ENCODE measurements at places on chromosomes 12 and 14. TPM values are rescaled to one million over a fixed set of nuclear protein-coding genes. Genes with fewer than 3 reads are reported as not detected.
A peak's percentile ranks its signal among the peaks of the same experiment; 100 is the strongest.

DNA sequence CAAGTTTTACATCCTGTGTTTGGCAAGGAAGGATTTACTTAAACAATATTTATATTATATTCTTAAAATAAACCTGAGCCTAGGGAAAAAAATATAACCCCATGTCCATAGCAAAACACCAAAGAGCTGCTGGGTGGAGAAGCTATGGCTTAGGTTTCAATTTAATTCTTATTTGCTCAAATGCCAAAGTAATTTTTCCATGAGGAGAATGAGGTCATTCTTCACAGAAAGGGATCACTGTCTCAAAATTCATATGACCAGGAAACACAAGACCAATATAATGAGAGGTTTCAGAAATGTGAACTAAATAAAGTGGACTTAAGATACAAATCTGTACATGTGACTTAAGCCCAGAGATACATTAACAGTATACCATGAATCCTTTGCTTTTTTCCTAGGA lies 195.0 kb downstream of the PHLDA1 start:
- no peak for DNase-seq

Gene RPS6KL1
- 9.7 TPM for total RNA-seq

GRCh38 chr14:81990312-81990761 lies 456.7 kb upstream of the SEL1L start:
- no peak for DNase-seq

Gene KRT83
- not detected for total RNA-seq

DNA sequence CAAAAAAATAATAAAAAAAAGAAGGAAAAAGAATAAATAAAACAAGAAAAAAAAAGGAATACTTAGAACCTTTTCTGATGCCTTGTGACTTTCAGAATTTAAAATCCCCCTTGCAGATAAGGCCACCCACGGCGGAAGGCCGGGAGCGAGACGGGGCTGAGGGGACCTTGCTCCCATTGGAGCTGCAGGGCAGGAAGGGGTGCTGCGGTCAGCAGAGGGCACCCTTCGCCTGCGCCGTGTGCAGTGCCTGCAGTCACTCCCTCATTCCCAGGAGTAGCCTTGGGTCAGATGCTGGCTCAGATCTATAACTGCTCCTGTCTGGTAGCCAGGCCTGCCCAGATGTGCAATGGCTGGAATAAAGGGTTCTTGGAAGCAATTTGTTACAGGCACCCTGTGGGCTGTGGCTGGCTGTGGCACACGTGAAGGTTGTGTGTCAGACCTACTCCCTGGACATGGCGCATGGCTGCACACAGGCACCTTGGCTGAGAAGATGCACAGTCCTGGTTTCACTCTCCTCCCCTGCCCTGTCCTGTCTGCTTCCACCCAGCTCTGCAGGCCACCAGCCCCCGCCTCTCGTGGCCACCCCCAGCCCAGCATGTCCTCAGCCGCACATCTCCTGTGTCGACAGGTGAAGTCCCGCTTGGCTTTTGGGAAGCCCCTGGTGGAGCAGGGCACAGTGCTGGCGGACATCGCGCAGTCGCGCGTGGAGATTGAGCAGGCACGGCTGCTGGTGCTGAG lies 13.4 kb upstream of the ALDH2 start:
- DNase-seq: peak; percentile 73

GRCh38 chr14:34147461-34147860 lies 196.6 kb upstream of the EGLN3 start:
- no peak for DNase-seq

Gene IL31
- not detected for total RNA-seq

- peak; percentile 14 for DNase-seq
Measured at GRCh38 chr14:90060965-90061684, 669 bp upstream of the KCNK13 start.

DNA sequence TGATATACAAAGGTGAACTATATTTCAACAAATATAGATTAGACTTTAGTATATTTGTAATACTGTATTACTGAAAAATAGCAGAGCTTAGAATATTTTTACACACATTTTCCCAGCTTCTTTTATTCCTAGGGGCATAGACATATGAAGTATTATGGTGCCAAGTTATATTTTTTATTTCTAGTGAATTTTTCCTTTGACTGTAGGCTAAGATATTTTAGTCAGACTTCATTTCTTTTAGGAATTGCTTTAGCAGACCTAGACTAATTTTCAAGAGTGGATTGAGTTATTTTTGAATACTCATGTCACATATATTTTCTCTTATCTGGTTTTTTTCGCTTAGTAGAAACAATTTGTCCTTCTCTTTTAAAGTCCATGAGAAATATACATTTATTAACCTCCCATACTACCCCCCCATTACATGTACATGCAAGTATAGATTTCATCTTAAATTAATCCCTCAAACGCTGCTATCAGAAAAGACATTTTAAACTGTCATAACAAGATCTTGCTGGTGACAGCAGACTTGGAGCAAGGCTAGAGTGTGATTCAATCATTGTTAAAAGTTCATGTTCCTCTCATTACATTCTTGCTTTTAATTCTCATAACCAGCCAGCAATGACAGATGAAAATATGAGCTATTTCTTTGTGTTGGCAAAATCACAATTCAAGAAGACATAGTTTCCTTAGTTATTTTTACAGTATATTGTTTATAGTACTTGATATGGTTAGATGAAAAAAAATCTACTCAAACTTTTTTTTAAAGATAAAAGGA lies 456.1 kb downstream of the AEBP2 start:
- DNase-seq: no peak

DNA sequence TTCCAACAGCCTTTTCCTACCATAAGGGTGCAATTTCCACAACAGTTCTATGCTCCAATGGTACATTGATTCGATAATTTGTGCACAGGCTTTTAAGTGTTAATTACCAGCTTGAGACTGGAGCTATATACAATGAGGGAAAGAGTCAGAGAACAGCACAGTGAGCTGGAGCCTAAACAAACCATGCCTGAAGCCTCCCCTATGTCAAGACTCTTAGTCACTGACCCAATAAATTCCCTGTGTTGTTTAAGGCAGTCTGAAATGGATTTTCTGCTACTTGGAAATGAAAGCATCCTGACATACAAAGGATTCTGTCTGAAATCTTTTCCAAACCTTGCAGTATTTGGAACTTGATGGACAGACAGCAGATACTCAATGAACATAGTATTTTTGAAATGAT lies 149.0 kb downstream of the EFCAB11 start:
- no peak for DNase-seq

Gene OR4E2
- total RNA-seq: not detected

GRCh38 chr12:45991284-45992249 lies 1.2 kb upstream of the SCAF11 start:
- DNase-seq: peak; percentile 81

GRCh38 chr12:14396071-14396470 lies 30.6 kb downstream of the ATF7IP start:
- DNase-seq: no peak

DNA sequence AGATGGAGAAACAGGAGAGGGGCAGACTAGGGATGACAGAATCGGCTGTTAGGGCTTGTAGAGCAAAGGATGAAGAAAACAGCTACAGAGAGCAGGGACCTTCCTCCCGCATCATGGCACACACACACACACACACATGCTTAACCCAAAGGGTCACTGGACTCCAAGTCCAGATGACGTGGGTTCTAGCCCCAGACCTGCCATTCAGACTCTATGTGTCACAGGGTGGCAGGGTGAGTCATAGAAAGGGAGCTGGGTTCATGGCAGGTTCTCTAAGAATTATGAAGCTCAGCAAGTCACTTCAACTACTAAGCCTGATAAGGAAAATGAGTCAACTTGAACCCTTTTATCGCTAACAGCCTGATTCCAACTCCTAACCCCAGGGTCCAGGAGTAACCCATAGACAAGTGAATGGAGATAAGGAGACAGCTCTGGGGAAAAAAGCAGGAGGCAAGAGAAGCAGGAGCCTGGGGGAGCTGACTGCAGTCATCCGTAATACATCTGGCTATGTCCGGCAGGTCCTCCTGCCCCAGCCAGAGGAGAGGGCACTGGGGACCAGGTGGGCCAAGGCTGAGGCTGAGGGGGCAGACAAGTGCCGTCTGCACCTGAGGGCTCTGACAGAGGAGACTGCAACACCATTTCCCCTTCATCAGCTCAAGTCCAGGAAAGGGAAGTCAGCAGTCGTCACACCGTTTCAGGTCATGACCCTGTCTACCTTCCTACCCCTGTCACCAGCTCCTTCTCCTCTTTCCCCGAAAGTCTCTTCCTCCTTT lies 3.6 kb upstream of the TNFRSF1A start:
- no peak for DNase-seq

Gene CRY1
- 12.2 TPM for total RNA-seq

- DNase-seq: no peak
Measured at GRCh38 chr12:116687888-116688287, 50.0 kb downstream of the SPRING1 start.

DNA sequence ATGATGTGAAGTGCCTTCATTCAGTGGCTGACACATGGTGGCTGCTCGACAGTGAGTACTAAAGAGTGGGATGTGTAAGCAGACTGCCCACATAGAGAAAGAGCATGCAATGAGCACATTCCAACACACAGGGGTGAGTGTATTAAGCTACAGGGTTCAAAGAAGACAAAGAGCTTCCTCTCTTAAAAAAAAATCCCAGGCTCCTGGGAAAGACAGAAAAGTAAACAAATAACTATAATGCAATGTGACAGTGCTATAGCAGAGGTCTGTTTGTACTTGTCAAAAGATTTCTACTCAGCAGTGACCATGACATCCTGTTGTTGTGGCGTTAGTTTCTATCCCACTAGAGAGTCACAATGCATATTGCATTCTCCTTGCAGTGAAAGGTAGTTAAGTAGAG lies 12.4 kb upstream of the PCNX1 start:
- DNase-seq: no peak
